Chondrocyte (in vitro differentiated cells): ENCODE measurements at places on chromosomes 6 and 20. TPM values are rescaled to one million over a fixed set of nuclear protein-coding genes. Genes with fewer than 3 reads are reported as not detected.

The ADGRB3 gene
- total RNA-seq = 1.5 TPM in 1 of 3 replicates, not detected in the others

DNA sequence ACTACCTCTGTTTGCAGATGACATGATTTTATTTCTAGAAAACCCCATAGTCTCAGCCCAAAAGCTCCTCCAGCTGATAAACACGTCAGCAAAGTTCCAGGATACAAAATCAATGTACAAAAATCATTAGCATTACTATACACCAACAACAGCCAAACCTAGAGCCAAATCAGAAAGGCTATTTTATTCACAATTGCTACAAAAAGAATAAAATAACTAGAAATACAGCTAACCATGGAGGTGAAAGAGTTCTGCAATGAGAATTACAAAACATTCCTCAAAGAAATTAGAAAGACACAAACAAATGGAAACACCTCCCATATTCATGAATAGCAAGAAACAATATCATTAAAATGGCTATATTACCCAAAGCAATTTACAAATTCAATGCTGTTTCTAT, 65.6 kb upstream of the HTR1E start:
- H3K27ac ChIP-seq = no peak overlapping the region
- no peak overlapping the region for H3K4me3 ChIP-seq

DNA sequence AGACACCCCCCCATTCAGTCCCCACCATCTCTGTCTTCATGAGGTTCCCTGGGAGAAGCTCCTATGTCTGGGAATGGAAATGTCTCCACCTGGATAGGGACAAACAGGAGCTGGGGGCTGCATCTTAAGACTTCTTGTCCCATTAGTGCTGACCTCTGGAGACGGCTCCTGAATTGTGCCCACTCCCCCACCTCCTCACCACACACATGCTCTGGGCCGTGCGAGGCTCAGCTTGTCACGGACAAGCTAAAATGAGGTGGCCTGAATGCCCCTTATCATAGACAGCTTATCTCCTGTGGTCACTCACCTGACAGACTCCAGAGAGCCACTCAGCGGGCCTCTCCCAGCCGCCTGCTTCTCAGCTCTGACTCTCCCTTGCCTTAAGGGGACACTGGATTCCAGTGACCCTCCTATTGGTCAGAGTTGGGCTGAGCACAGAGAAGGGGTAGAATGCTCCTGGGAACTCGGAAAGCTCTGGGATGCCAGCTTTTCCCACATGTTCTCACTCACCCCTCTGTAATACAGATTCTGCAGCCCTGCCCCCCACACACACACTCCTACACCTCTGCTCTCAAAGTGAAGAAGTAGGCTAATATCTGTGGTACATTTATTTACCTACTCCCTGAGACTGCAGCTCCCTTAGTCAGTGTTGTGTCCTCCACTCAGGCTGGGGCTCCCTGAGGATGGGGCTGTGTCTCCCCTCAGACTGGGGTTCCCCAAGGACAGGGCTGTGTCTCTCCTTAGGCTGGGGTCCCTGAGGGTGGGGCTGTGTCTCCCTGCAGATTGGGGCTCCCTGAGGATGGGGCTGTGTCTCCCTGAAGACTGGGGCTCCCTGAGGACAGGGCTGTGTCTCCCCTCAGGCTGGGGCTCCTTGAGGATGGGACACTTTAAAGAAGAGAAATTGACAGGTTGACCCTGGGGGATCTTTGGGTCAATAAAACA, 167.5 kb downstream of the VEGFA start:
- DNase-seq = no peak
- no peaks in the 10 kb centered on the region for H3K36me3 ChIP-seq
- H3K27ac ChIP-seq = no peak overlapping the region

The DLL1 gene
- total RNA-seq = 0.35 to 0.82 TPM (median 0.41 TPM) in 3 replicates

DNA sequence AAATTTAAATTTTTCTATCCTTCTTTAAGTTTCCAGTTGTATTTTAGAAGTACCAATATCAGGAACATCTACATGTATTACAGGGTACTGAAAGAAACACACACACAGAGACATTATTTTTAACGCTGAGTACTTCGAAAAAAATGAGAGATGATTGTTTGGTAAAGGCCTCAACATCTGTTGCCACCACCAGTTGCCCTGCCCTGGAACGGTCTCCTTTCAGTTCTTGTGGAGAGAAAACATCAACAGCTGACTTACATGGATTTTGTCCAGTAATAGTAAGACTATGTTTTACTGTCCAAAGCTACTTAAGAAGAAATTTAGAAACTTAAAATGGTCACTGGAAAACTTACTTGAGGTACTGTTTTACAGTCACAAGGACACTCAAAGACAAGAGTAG, 16.7 kb downstream of the HMGCLL1 start:
- no peaks in the 10 kb centered on the region for H3K36me3 ChIP-seq
- H3K4me3 ChIP-seq = no peak overlapping the region
- no peak for DNase-seq
- no peak overlapping the region for H3K27ac ChIP-seq
- H3K27me3 ChIP-seq = peaks cover 11% of the 10 kb centered on the region

- peaks cover 62% of the 10 kb centered on the region for H3K27me3 ChIP-seq
- no peak for DNase-seq
- no peak overlapping the region for H3K27ac ChIP-seq
- no peaks in the 10 kb centered on the region for H3K36me3 ChIP-seq
These were observed 4.0 kb upstream of the FOXF2 start for GRCh38 chr6:1385129-1386037.

The LATS1 gene
- total RNA-seq = 32.3 to 34.6 TPM (median 34.6 TPM) in 3 replicates

GRCh38 chr20:1907586-1907985, 12.4 kb downstream of the SIRPA start:
- peaks cover 19% of the 10 kb centered on the region for H3K4me1 ChIP-seq
- no peak overlapping the region for H3K27ac ChIP-seq
- DNase-seq = no peak
- H3K36me3 ChIP-seq = peaks cover 7% of the 10 kb centered on the region
- H3K4me3 ChIP-seq = no peak overlapping the region
- H3K27me3 ChIP-seq = no peaks in the 10 kb centered on the region

The ERVFRD-1 gene
- not detected in 3 replicates for total RNA-seq

- H3K36me3 ChIP-seq = no peaks in the 10 kb centered on the region
- DNase-seq = no peak
- peaks cover 5% of the 10 kb centered on the region for H3K4me1 ChIP-seq
- no peaks in the 10 kb centered on the region for H3K27me3 ChIP-seq
These were observed 193.1 kb upstream of the SIM1 start for GRCh38 chr6:100657678-100658330.
